Uterus (tissue), 4 donors: ENCODE measurements at places on chromosomes 11 and 22. TPM values are rescaled to one million over a fixed set of nuclear protein-coding genes. Genes with fewer than 3 reads are reported as not detected.

Gene VPREB1
- total RNA-seq: not detected

Gene SMIM35
- total RNA-seq: not detected

Gene TBX1
- total RNA-seq: 10.2 TPM

Gene OR51Q1
- total RNA-seq: not detected

Gene OR9G1
- not detected for total RNA-seq

Gene RTN4RL2
- 1.7 TPM for total RNA-seq

Gene AGBL2
- total RNA-seq: 1.3 TPM

Gene EMID1
- total RNA-seq: 12.0 TPM

Gene CHKA
- total RNA-seq: 27.5 TPM

Gene NAALAD2
- 4.1 TPM for total RNA-seq

Gene PTPMT1
- total RNA-seq: 58.9 TPM

Gene MMP1
- not detected for total RNA-seq

Gene ADORA2A
- total RNA-seq: 3.3 TPM

Gene OR4C45
- not detected for total RNA-seq

Gene OR6A2
- not detected for total RNA-seq

Gene CD3G
- total RNA-seq: not detected

Gene ARHGAP20
- 9.0 TPM for total RNA-seq

Gene OR5A1
- total RNA-seq: not detected

Gene POU2AF2
- not detected for total RNA-seq
